ENCODE measurements at places on chromosomes 11 and 22. TPM values are rescaled to one million over a fixed set of nuclear protein-coding genes. Genes with fewer than 3 reads are reported as not detected.

- no peaks in the 10 kb centered on the region for H3K4me1 ChIP-seq
- H3K4me3 ChIP-seq: no peak overlapping the region
- DNase-seq: no peak
- H3K36me3 ChIP-seq: no peaks in the 10 kb centered on the region
These were observed 9.0 kb downstream of the IGLL5 start for GRCh38 chr22:22896601-22897000.

GRCh38 chr11:126861796-126862459 is 138.6 kb downstream of the KIRREL3 start:
- no peaks in the 10 kb centered on the region for H3K4me1 ChIP-seq
- DNase-seq: no peak
- H3K36me3 ChIP-seq: no peaks in the 10 kb centered on the region
- H3K27ac ChIP-seq: no peak overlapping the region
- peaks cover 10% of the 10 kb centered on the region for H3K27me3 ChIP-seq

GRCh38 chr11:101448881-101449442 is 134.8 kb downstream of the TRPC6 start:
- H3K4me1 ChIP-seq: no peaks in the 10 kb centered on the region
- no peak for DNase-seq
- no peaks in the 10 kb centered on the region for H3K36me3 ChIP-seq
- no peak overlapping the region for H3K27ac ChIP-seq
- H3K27me3 ChIP-seq: no peaks in the 10 kb centered on the region
- H3K4me3 ChIP-seq: no peak overlapping the region

RPS6KB2 gene
- 65.0 TPM for total RNA-seq

DNA sequence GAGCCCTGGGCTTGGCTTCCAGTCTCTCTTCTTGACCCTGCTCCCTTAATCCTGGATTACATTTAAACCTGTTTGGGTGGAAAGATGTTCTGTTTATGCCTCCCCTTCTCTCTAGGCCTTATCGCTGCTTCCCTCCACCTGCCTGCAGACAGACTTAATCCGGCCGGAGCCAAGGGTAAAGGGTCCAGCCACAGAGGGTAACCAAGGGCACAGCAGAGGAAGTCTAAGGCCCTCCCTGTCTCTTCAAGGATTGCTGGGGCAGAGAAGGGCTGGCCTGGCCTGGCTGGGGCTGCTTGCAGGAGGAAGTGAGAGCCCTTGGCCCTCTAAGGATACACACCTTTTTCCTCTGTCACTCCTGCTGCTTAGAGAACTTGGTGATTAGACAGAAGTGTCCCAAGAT is 2.1 kb downstream of the GAL3ST3 start:
- no peak overlapping the region for H3K27ac ChIP-seq
- H3K36me3 ChIP-seq: no peaks in the 10 kb centered on the region
- peaks cover 14% of the 10 kb centered on the region for H3K4me1 ChIP-seq
- H3K4me3 ChIP-seq: no peak overlapping the region
- no peak for DNase-seq

GRCh38 chr11:86926975-86927374 is 28.2 kb downstream of the FZD4 start:
- H3K27ac ChIP-seq: peak overlapping the region; percentile 18
- peaks cover 51% of the 10 kb centered on the region for H3K4me1 ChIP-seq
- DNase-seq: no peak
- no peaks in the 10 kb centered on the region for H3K36me3 ChIP-seq
